ENCODE measurements at places on chromosomes 12 and 14.

DNA sequence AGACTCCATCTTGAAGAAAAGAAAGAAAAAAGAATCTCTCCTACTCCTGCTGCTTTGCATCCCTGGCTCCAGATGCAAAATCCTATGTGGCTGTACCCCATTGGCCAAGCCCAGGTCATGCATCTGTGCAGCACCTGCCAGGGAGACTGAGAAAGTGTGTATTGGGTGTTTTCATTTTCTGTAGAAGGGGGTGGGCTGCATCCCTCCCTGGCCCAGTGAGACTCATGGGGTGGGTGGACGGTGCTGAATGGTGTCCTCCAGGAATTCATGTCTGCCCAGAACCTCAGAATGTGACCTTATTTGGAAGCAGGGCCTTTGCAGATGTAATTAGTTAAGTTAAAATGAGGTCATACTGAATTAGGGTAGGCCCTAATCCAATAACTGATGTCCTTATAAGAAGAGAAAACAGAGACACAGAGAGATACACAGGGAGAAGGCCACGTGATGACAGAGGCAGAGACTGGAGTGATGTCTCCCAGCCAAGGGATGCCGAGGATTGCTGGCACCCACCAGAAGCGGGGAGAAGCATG lies 23.2 kb downstream of the MOAP1 start:
- DNase-seq: no peak

DNA sequence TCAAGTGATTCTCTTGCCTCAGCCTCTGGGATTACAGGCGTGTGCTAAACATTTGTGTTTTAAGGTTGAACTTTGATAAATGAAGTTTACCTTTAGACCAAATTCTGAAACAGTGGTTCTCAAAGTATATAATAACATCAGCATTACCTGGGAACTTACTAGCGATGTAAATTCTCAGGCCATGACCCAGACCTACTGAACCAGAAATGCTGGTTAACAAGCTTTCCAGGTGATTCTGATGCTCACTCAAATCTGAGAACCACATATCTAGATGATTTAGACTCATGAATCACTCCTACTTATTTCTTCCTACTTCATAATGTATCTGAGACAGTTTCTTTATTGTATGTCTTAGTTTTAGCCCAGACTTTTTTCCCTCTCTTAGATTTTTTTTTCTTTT lies 43.6 kb downstream of the RAD51B start:
- DNase-seq: no peak

DNA sequence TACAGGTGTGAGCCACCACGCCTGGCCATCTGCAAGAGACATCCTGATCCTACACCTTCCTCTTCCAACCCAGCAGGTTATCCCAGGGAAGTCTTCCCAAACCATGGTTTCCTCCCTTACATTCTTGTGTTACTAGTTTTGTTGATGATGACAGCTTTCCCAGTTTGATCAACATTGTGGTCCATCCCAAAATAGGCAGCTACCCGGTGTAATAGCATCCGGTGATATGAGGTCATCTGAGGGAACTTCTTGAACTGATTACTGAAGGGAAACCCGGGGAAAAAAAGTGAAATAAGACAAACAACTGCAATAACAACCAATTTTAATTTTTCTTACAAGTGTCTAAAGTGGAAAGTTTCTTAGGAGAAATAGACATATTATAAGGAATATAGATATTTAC lies 45.3 kb upstream of the STAC3 start:
- no peak for DNase-seq

GRCh38 chr12:24904871-24905270 lies 44.0 kb downstream of the BCAT1 start:
- DNase-seq: no peak

Measured in activated CD4-positive, alpha-beta T cell treated with anti-CD3 and anti-CD28 coated beads, Interleukin-2, amount 50 U/mL, for 4 hours (primary cell).